Stimulated activated CD4-positive, alpha-beta T cell treated with anti-CD3 and anti-CD28 coated beads, Interleukin-2, amount 100 ng/mL, for 24 hours (primary cell): ENCODE measurements at places on chromosomes 11 and 22.
A peak's percentile ranks its signal among the peaks of the same experiment; 100 is the strongest.

DNA sequence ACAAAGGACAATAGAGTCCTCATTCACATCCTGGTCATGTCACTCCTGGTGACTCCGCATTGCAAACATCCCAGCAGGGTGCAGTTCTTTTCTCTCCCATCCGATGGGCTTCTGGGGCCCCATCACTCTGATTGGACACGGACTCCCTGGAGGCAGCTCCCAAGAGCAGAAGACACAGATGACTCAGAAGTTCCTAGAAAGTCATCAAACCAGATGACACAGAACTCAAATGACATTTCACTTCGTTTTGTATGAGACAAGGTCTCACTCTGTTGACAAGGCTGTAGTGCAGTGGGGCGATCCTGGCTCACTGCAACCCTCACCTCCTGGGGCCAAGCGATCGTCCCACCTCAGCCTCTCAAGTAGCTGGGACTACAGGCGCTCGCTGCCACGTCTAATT is 33.2 kb downstream of the ZNF195 start:
- DNase-seq, result no peak

DNA sequence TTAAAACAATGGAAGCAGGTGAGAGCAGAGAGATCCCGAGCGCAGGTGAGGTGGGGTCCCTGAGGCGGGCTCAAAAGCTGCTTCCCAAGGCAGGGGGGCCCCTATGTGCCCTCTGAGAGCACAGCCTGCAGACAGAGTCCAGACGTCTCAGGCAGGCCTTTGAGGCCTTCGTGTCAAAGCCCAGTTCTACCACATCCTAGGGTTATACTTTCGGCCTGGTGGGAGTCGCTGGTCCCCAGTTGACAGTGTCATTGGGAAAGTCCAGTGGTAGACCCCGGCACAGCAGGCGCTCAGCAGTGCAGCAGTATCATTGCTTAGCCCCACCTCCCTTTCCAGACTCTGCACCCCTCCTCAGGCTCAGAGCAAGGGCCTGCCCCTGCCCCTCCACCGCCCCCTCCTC is 9.1 kb downstream of the LINC01488 start:
- no peak for DNase-seq

DNA sequence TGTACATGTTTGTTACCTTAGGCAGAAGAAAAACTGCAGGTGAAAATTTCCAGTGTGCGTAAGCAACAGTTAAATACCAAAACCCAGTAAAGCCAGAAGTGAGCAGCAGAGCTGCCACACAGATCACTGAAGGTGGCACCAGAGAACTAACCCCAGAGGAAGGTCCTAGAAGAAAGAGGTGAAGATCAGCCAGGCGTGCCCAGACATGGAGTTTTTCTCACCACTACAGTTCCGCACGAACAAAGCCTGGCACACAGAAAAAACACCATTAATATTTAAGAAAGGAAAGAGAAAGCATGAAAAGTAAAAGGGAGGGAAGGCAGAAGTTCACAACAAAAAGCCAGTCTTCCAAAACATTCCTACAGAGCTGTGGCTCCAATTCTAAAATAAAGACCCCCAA is 60.7 kb downstream of the STK33 start:
- no peak for DNase-seq

- DNase-seq, result no peak
Measured at GRCh38 chr11:114274637-114275036, 21.6 kb upstream of the NNMT start.

- no peak for DNase-seq
Measured at GRCh38 chr11:40099426-40100161, 1359.9 kb downstream of the LRRC4C start.

DNA sequence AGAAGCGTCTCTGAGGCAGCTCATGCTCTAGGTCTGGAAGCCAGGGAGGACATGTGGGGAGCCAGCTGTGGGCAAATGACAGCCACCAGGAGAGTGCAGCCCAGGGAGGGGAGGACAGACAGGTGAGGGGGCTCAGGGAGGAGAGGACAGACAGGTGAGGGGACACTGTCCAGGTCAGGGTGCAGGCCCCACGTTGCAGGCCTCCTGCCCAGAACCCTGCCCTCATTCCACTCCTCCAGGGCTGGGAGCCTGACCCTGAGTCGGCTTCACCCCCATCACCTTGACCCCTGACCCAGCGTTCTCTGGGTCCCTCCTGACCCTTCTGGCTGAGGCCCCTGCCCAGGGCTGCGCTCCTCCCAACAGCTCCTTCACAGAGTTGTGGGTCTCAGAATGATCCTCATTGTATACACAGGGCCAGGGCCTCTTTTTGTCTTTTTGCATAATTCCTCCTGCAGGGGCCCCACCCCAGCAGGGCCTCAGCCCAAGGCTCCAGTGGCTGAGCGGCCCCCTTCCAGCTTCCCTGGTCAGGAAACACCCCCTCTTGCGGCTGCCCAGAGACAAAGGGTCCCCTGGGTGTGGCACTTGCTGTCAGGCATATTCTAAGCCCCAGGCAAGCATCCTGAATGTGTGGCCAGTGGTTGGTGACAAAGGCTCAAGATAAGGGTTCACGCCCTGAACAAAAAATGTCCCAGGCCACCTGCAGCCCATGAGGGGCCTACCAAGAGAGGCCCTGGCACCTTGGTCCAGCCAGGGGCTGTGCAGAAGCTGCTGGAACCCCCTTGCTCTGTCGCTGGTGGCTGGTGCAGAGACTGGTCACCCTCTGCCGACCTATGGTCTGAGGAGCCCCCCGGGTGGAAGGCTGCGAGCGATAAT is 853.0 kb downstream of the BRD1 start:
- DNase-seq, result no peak

GRCh38 chr11:62419943-62420342 is 1.1 kb downstream of the SCGB1A1 start:
- DNase-seq, result no peak

DNA sequence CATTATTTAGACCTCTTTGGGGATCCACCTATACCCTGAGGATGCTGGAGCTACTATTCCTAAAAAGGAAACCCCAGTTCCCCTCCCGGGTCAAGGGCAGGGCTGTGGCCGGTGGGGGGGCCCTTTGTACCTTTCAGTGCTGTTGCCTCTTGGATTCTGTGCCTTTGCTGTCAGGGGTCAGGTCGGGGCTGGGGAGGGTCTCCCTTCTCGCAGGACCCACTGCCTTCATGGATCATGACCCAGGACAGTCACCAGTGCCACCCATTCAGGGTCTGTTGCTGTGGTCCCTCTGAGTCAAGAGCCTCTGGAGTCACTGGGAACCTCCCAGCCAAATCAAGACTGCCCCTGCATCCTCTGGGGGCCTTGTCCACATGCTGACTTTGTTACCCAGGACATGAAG is 78.1 kb upstream of the CCND1 start:
- DNase-seq, result no peak

GRCh38 chr22:38868886-38869381 is 3.1 kb downstream of the CBX6 start:
- DNase-seq, result peak; percentile 93

DNA sequence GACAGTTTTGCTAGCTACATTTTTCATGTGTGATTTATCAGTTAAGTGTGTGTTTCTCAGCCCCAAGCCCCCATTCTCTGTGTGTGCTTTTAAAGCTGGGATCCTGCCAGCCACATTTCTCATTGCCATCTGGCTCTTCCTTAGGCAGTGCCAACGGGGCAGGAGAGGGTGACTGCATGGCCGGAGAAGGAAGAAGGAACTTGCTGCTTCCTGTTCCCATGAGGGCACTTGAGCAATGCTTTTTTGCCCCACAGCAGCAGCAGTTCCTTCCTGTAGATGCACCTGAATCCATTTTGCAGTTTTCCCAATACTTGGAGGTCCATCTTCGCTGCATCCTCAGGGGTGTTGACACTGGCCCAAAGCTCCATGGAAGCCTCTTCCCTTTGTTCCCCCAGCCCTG is 37.5 kb downstream of the TNRC6B start:
- DNase-seq, result no peak

DNA sequence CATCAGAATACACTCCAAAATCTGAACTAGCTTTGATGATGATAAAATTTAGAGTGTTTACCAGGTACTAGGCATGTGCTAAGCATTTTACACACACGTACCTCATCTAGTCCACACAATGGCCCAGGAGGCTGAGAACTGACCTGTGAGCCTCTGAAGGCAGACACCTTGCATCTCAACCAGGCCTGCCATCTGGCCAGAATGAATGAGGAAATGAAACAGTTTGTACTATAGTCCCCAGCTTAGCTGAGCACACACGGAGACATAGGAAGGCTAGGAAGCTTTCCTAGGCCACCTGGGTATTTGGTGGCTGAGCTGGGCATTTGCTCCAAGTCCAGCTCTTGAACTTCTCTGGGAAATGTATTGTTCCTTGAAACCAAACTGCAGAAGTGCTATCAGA is 6.9 kb upstream of the SHANK3 start:
- DNase-seq, result no peak
